Left renal cortex interstitium (tissue), 4 donors: ENCODE measurements at places on chromosomes 3 and 15. TPM values are rescaled to one million over a fixed set of nuclear protein-coding genes. Genes with fewer than 3 reads are reported as not detected.

- no peak for DNase-seq
Measured at GRCh38 chr15:92140796-92141195, 252.9 kb upstream of the ST8SIA2 start.

- DNase-seq, result peak; percentile 56
Measured at GRCh38 chr3:148763986-148764935, 63.4 kb upstream of the CPB1 start.

- no peak for DNase-seq
Measured at GRCh38 chr15:43702701-43703424, 9.2 kb downstream of the CKMT1A start.

GRCh38 chr3:126745760-126746394 is 41.8 kb downstream of the CHCHD6 start:
- no peak for DNase-seq

GRCh38 chr3:12955651-12956315 is 114.4 kb upstream of the RPL32 start:
- DNase-seq, result no peak

DNA sequence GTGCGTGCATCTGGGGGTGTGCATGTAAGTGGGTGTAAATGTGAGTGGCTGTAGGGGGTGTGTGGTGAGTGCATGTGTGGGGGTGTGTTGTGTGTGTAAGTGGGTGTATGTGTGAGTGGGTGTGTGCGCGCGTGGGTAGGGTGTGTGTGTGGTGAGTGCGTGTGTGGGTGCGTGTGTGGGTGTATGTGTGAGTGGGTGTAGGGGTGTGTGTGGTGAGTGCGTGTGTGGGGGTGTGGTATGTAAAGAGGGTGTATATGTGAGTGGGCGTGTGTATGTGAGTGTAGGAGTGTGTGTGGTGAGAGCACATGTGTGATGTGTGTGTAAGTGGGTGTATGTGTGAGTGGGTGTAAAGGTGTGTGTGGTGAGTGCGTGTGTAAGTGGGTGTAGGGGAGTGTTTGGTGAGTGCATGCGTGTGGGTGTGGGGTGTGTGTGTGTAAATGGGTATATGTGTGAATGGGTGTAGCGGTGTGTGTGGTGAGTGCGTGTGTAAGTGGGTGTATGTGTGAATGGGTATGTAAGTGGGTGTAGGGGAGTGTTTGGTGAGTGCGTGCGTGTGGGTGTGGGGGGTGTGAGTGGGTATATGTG is 916 bp upstream of the CPN2 start:
- no peak for DNase-seq

GRCh38 chr3:73389928-73390327 is 234.8 kb downstream of the PDZRN3 start:
- DNase-seq, result no peak

DNA sequence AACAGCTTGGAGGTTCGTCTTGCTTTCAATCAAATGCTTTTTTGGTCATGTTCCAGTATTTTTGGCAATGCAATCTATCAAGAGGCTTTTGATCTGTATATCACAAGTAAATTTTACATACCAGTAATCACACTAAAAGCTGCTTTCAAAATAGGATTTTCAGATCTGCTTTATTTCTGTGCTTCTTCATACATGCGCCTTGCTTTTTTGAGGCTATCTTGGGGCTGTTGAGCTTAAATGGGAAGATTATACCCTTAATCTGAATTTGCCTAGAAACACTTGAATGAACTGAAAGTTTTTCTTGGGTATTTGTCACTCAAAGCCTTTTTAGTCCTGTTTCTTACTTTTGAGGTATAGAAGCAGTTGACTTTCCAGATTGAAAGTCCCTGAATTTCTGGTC is 62.1 kb upstream of the DCBLD2 start:
- DNase-seq, result no peak

DNA sequence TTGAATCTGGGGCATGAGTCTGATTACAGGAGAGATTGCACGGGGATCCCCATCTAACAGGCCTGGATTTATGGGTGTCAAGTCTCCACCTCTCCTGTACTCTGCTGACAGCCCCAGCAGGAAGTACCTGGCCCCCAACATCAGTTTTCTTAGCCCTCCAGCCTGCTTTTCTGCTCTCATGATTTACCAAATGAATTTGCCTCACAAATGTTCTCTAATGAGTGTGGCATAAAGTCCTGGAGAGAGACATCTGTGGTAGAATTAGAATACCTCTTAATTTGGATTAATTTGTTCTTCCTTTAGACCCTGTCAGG is 60.1 kb downstream of the FNDC3B start:
- no peak for DNase-seq

DNA sequence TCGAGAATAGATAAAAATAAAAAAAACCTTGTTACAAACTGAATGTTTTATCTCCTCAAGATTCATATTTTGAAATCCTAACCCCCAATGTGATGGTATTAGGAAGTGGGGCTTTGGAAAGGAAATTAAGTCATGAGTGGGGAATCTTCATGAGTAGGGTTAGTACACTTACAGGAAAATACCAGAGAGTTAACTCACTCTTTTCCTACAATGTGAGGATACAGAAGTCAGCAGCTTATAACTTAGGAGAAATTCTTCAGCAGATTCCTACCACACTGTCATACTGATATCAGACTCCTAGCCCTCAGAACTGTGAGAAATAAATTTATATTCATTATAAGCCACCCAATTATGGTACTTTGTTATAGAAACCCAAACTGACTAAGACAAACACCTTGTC is 453.1 kb downstream of the GBE1 start:
- no peak for DNase-seq

- no peak for DNase-seq
Measured at GRCh38 chr15:51724673-51725072, 12.8 kb downstream of the LYSMD2 start.

DNA sequence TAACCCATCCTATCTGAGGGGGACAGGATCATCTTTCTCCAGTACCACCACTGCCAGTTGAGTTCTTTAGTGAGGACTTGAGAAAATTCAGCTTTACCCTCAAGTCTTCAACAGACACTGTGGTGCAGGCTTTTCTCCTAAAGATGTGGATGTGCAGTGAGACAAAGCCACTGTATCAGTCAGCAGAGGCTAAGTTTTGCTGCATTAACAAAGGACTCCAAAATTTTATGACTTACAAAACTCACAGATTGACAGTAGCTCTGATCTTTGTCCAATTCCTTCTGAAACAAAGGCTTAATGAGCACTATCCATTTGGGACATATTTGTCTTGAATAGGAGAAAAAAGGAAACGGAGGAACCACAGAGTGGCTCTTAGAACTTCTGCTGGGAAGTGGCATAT is 87.9 kb downstream of the MITF start:
- no peak for DNase-seq

GRCh38 chr15:93299675-93300074 is 210.7 kb upstream of the RGMA start:
- no peak for DNase-seq

DNA sequence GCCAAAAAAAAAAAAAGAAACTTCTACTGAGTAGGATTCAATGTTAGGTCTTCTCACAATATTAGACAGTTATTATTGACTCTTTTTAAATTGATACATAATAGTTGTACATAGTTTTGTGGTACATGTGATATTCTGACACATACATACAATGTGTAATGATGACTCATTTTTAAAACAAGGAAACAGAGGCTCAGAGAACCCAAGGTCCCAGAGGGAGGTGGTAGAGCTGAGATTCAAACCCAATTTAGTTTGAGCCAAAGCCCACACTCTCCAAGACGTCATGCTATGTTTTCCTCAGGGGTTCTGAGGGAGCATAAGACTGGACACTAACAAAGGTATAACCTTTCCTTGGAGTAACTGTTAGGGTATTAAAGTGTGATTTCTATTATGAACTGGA is 40.6 kb downstream of the MYO5C start:
- no peak for DNase-seq

Gene CCR3
- not detected for polyA plus RNA-seq

Gene HIGD2B
- polyA plus RNA-seq, result not detected

Gene GPR62
- 0.37 TPM for polyA plus RNA-seq

Gene ZPLD1
- polyA plus RNA-seq, result 0.67 TPM

Gene GLDN
- polyA plus RNA-seq, result 0.19 TPM

Gene SCN11A
- polyA plus RNA-seq, result 0.62 TPM

Gene WNT5A
- polyA plus RNA-seq, result 42.1 TPM

Gene TMEM212
- polyA plus RNA-seq, result not detected

Gene SPPL2A
- polyA plus RNA-seq, result 105 TPM
